ENCODE measurements at places on chromosomes 4 and X.

DNA sequence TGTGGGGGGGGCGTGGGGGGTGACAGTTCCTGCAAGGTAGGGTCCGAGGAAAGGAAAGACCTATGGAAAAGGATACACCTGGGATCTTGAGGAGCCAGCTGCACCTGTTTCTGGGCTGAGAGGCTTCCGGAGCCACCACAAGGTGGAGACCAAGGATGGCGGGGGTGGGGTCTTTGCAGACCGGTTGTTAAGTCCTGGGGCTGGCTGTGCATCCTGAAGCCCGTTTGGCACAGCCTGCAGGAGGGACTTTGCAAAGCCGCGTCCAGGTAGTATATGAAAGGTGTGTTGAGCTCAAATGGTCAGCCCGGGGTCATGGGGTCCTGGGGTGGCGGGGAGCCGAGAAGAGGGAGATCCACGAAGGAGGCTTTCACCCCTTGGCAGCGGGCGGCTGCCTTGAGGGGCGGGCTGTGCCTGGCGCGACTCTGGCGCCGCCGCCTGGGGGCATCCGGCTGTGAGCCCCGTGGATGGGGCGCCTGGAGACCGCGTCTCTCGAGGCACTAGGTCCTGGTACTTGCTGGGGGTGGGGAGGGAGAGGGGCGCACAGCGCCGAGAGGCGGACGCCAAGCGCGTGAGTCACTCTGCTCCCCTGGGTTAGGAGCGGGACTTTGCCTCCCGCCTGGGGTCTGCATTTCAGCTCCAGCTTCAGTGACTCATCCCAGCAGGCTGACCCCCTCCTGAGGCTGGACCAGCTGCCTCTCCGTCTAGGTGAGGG is 58.2 kb upstream of the DYNLT3 start:
- DNase-seq = peak; percentile 2

DNA sequence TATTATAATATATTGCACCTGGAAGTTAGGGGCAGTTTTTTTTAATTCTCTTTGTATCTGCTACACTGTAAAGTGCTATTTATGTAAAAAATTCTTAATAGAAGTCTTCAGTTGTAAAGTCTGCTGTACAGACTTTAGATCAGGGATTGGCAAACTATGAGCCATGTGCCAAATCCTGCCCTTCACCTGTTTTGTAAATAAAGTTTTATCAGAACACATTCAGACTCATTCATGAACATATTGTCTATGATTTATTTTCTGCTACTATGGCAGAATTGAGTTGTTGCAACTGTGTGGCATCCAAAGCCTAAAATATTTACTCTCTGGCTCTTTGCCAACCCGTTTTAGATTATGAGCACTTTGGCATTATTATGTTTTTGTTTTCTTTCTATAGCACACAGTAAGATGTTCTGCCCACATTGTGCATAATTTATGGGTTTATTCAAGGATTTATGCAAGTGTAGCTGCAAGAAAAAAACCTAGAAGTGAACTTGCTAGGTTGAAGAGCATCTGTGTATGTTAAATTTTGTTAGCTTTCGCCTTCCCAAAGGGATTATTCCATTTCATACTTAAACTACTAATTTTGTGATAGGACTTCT is 56.9 kb downstream of the CLCN3 start:
- DNase-seq = no peak

GRCh38 chrX:139936259-139936658 is 3.4 kb upstream of the ATP11C start:
- peak; percentile 9 for DNase-seq

- no peak for DNase-seq
Observed at GRCh38 chr4:26780539-26780938, 80.1 kb upstream of the STIM2 start.

DNA sequence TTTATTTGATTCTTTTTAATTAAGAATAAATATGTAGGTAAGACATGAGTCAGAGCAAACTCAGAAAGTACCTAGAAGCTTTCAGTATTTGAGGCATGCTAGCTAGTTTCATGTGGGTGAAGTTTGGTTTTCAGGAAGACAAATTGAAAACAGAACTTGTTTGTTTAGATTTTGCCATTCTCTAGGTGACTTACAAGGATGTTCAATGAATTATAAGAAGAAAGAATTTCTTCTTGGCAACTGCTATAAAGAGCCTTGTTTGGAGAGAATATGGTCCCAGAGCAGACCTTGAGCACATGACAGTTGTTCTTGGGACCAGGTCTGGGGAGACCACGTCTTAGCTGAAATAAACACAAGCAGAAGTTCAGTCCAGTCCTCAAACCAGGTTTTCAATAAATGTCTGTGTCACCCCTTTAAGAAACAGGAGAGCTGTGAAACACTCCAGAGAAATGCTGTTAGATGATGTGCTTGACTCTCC is 38.0 kb upstream of the IL21 start:
- no peak for DNase-seq

DNA sequence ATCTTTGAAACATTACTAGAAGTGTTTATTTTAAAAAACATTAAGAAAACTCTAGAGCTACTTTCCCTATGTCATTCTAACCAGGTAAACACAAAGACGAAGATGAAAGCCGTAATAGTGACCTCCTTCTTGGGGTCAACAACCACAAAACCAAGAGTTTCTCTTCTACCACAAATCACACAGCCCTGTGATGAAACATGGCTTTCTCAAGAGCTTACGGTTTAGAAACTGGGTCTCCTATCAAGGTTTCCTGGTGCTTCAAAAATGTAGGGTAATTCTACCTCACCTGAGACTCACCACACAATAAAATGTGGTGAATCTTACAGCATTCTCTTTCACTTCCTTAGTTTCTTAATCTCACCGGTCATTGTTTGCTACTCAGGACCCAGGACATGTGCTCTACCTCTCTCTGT is 50.9 kb downstream of the CORIN start:
- DNase-seq = no peak

DNA sequence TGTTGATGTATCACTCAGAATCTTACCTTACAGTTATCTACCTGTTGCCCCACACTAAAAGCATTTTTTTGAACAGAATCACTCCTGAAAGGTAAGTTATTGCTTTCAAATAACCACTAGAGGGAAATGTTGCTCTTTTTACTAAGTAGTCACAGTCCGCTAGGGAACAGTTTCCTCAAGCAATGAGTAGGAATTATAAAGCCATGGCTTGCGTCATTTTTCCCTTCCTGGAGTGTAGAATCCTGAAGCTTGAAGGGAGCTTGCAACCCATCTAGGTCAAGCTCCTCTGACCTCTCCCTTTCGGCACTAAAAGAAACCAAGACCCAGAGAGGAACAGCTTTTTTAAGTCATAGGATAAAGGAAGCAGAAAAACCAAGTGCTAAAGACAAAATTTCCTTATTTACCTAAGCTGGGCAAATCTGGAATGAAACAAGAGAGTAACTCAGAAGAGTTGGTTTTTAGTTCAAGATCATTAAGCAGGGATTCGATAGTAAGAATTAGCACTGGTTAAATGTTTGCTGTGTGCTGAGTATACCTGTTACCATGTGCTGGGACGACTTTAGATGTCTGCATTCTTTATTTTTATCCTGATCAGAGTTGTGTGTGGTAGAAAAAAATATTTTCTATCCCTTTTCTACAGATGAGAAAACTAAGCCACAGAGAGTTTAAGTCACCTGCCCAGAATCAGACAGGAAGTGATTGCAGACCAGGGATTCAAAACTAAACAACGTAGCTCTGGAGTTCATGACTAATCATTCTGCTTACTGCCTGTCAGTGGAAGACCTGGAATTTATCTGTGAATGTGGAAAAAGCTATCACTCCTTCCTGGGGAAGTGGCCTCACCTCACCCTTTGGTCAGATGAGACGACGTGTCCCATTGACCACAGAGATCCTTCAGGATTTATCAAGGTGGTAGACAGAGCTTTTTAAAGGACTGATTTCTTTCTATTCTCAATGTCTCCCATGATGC is 631.5 kb downstream of the RAB28 start:
- DNase-seq = peak; percentile 9

- DNase-seq = no peak
Observed at GRCh38 chr4:67935888-67936287, 27.4 kb downstream of the TMPRSS11A start.

DNA sequence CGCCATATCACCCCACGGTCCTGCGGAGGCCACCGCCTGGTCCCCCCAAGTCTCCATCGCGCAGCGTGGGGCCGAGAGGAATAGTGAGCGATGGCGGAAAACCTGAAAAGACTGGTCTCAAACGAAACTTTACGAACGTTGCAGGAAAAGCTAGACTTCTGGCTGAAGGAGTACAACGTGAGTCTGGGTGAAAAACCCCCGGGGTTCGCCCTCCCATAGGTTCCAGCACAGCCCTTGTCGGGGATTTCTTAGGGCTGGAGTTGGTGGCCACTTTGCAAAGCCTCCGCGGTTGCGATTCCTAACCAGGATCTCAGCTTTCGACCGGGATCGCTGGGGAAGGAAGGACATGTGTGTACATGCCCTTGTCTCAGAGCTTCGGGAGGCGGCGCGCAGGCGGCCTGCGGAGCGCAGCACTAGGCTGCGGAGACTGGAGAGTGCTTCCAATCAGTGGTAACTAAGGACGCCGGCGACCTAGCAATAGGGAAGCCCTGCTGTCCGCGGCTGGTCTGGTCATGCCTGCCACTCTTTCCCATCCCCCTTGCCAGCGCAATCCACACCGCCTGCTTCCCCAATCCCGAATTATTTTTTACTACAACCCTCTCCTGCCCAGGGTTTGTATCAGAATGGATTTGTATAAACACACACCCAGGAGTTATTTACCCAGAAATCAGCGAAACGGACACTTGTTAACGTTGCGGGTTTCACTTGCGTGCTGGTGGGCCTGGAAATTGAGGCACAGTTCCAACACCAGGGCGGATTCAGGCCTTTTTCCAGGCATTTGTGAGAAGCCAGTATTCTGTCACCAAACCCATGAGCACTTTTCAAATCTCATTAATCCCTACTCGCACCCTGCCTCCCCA is 741 bp downstream of the SPATA18 start:
- peak; percentile 33 for DNase-seq

DNA sequence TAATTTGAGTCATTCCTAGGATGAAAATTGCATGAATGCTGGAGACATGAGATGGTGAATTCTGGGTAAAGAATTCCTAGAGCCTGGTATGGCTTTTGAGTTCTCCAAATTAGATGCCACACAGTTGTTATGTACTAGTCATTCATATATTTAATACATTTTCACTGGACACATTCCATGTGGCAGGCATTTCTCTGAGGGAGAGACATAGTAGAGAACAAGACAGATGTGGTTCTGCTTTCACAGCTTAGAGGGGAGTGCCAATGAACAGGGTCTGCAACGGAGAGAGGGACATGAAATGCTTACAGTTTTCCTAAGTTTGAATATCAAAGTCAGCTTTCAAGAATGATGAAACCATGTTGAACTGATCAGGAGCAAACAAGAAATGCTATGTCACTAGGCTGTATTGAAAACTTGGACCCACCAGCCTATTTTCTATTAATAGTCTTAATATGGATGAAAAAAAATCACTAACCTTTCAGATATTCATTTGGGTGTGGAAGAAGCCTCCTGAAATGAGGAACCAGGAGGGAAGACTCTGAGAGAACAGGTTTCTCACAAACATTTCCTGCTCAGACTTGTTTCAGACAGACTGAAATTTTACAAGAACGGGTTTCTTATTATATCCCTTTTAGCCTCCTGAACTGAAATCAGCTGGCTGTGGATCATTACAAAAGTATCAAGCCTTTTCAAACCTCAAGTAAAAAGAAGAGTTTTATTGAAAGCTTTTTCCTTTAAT is 276.0 kb upstream of the TET2 start:
- no peak for DNase-seq
